CD4-positive, alpha-beta T cell treated with Interleukin-6 at 100 ng/mL for 8 hours (primary cell): ENCODE measurements at places on chromosomes 5 and 9.

DNA sequence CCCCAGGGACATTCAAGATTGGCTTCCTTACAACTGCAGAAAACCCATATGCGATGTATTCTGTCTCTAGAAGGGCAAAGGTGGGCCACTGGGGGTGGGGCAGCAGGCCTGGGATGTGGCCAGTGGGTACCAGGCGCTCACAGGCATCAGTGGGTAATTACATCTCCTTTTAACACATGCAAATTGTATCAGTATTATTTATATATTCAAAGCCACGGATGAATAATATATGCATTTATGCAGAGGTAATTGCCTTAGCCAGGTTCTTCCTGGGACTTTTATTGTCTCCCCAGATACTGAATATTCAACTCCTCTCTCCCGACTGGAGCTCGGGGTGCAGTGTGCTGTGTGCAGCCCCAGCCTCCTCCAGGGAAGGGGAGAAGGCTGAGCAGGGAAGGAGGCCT, 109.4 kb upstream of the MVB12B start:
- no peak for DNase-seq

DNA sequence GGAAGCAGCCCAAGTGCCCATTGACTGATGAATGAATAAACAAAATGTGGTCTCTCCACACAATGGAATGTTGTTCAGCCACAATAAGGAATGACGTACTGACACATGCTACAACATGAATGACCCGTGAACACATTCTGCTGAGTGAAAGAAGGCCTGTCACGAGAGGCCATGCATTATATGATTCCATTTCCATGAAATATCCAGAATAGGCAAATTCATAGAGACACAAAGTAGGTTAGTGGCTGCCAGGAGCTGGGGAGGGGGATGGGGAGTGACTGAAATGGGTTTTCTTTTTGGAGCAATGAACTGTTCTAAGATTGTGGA, 41.4 kb downstream of the BICD2 start:
- DNase-seq, result no peak

DNA sequence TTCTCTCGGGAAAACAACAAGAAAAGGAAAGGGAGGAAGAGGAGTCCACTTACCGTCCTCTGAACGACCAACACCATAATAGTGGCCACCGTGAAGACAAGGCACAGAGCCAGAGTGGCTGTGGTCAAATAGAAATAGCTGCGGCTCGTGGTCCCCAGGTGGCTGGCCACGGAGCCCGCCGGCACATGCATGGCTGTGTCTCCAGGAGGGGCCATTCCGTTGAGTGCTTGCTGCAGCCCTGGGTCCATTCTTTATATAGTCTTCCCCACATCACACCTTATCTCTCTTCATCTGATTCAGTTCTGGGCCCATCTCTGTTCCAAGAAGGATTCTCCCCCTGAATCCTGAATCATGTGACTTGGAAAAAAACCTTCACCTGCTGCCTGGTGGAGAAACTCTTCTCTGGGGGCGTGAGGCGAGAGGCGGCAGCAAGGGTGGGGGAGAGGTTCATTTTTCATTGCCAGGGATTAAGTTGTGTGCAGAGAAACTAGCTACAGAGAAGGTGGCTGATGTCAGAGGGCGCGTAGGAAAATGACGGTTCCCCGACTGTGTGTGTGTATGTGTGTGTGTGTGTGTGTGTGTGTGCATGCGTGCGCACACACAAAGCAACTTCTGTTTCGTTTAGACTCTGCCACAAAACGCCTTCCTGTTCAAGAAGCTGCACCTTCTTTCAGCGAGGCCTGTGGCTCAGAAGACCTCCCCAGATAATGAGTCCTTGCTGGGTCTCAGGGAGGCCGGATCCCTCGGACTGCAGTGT, at the start of gene TNFSF8:
TNFSF8 (minus strand) TSS at position 536 of the 757 bp plus-strand sequence; CDS start at position 248, 288 bp downstream.
- peak; percentile 85 for DNase-seq

GRCh38 chr5:180116077-180116999, 44.8 kb upstream of the RNF130 start:
- DNase-seq, result no peak

GRCh38 chr9:18849270-18849669, 183.7 kb downstream of the SAXO1 start:
- no peak for DNase-seq

DNA sequence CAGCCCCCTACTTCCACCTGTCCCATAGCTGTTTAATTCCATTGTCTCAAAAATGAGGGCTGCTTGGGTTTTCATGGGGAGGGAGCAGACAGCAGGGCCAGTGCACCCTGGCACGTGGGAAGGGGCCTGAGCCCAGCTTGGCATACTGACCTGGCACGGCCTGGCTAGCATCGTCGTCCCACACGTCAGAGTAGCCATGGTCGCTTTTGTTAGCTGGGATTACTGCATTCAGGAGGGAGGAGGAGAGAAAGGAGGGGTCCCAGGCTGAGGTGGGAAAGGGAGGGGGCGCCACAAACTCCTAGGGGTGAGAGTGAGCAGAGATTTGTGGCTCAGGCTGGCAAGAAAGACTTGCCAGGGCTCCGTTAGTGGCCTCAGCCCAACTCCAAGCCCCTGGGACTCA, 21.1 kb upstream of the CYSTM1 start:
- DNase-seq, result no peak

DNA sequence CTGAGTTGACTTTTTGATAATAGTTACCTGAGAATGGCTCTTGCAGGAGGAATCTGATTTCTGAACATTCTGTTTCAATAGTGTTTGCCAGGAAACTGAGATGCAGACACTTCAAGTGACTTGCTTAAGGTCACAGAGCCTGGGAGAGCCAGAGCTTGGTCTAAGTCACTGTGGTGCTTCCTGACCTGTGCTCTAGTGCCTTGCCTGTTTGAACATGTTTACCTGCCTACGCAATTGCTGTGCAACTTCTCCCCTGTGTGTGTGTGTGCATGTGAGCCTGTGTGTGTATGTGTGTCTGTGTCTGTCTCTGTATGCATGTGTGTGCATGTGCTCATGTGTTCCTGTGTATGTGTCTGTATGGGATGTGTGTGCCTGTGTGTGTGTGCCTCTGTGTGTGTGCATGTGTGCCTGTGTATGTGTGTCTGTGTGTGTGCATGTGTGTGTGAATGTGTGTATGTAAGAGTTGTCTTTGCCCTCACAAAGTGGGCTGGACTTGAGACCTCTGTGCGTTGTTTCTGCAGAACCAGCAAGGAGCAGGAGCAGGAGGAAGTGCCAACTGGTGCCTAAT, 185.8 kb downstream of the GADD45G start:
- DNase-seq, result no peak

DNA sequence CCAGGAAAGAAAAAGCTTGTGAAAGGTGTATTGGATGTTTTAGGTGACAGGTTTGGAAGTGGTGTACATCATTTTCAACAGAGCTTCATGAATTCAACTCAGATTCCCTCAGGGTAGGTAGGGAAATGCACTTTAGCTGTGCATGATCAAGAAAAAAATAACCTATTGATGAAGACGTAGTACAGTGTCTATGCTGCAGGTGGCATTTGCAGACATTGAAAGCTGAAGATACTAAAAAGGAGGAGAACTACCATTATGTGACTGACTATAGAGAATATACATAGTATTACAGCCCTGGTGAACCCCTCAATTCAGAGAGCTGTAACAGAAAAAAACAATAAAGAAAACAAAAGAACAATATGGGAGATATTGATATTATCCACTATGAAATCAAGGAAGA, 2344.7 kb upstream of the ACO1 start:
- no peak for DNase-seq

- DNase-seq, result no peak
These were observed 57.4 kb downstream of the ADAMTSL1 start for GRCh38 chr9:18531136-18532065.

DNA sequence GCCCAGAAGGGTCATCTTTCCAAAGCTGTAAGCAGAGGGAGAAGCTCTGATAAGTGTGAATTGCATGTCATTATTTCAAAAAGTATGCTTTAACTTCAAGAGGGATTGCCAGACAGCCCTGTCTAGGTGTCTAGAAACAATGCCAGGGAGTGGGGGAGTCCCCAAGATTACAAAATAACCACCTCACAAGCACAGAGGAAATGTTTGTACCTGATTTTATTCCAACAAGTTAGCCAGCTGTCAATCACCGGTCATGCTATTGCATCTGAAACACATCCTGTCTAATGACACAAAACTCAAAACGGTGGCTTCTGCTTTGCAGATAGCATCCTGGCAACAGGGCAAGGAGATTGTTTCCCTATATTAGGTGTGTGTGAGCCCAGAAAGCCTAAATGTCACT, 154.2 kb upstream of the WWC1 start:
- no peak for DNase-seq

GRCh38 chr5:157546456-157547100, 29.0 kb downstream of the ADAM19 start:
- no peak for DNase-seq

DNA sequence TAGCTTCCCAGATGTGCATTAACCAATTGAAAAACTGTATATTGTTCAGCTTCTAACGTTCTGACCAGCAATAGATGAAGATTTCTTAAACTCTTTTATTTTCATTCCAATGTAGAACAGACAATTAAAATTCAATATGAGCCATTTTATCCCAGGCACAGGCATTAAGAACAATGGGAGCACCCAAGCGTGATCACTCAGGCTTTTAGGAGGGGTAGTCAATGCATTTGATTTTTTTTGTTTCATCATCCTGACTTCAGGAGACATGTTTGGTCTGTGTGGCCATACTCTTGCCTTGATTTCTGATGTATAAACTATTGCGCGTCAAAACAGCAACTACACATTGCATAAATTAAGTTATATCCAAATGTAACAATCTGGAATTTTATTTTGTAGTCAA, 653.0 kb upstream of the RORB start:
- no peak for DNase-seq

GRCh38 chr5:80784451-80784850, 129.7 kb upstream of the DHFR start:
- no peak for DNase-seq

GRCh38 chr5:78287169-78287568, 7.3 kb downstream of the AP3B1 start:
- no peak for DNase-seq

- DNase-seq, result no peak
These were observed 59.7 kb downstream of the PCSK1 start for GRCh38 chr5:96373381-96373733.

DNA sequence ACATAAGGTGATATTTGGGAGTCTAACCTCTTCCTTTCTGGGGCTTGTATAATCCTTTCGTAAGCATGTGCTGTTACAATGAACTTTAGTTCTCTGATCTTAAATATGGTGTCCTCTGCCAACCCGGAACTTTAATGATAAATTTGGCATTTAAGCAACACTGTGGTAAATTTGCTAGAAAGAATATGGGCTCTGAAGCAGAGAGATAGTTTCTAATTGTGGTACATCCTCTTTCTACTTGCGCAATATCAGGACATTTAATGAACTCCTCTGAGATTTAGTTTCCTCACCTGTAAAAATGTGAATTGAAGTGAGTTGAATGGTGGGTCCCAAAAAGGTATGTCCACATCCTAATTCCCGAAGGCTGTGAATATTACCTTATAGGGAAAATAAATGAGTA, 364.7 kb downstream of the CAAP1 start:
- DNase-seq, result no peak

DNA sequence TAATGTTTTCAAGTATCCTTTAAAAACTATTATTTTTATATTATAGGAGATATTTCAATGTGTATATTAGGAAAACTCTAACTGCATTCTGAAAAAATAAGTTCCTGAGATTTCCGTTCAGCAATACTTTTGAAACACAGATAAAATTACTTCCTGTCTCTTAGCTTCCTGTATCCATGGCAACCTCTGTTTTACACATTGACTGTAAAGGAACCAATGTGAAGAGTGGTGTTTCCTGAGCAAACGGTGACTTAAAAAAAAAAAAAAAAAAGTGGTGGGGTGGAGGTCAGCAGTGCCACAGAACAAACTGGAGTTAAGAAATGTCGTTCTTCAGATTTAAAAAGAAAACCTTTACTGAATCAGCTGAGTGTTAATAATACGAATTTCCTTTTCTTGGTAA, at the start of gene LRRC70:
LRRC70 (plus strand) TSS at position 280 of the 400 bp plus-strand sequence. CDS start 620 bp downstream, outside the sequence.
- peak; percentile 83 for DNase-seq

GRCh38 chr9:95124582-95125367, 192.7 kb downstream of the FANCC start:
- no peak for DNase-seq

- no peak for DNase-seq
These were observed 306 bp downstream of the TRUB2 start for GRCh38 chr9:128321879-128322403.

DNA sequence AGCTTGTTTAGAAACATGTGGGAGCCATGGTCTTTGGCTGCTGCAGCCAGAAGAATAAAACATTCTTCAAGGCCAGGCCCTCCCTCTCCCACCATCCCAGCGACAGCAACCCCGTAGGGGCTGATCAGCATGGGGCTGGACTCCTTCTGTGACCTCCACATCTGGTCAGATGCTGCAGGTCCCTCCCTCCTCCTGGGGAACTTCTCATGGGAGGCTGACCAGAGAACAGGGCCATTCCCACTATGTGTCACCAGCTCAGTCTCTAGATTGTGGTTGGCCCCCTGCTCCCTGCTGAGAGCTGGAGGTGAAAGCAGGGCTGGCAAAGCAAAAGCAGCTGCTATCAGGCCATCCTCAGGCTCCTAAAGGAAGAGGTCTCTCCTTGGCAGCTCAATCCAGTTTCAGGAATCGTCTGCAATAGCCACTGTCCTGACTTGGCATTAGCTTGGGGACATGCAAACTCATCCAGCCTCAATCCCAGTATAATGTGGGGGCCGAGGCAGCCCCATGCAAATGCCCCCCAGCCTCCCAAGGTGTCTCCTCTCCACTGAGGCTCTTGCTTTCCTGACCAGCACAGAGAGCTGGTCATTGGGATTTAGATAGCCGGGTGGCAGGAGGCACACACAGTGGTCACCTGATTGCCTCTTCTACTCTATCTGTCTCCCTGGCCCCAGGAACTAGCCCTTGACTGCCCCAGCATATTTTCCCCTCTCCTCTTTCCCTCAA, 81.5 kb downstream of the NRG2 start:
- no peak for DNase-seq

DNA sequence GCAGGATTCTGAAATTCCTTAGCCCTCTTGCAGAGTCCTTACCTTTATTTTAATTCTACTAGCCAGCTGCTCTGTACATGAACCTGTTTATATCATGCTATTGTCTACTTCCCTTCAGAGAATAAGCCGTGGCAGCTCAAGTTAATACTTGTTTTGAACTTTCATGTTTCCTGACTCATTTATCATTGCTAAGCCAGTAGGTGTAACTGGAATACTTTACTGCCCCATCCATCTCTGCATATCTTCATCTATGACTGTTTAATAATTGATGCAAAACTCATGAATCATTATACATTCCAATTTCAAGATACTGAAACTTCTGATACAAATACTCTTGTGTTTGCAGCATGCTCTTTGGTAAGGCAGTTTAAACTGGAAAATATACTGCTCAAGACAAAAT, 174.7 kb downstream of the PPP2R2B start:
- no peak for DNase-seq

- no peak for DNase-seq
These were observed 696.2 kb downstream of the DNAH5 start for GRCh38 chr5:13248253-13248652.

GRCh38 chr5:72508241-72509170, 1.3 kb upstream of the ZNF366 start:
- DNase-seq, result no peak
